GM23338 (cell line): ENCODE measurements at places on chromosomes 6 and 20. TPM values are rescaled to one million over a fixed set of nuclear protein-coding genes. Genes with fewer than 3 reads are reported as not detected.

Gene SOX18
- polyA plus RNA-seq: not detected in 2 replicates

Gene MDFI
- 2.8 and 3.4 TPM in 2 replicates for polyA plus RNA-seq

Gene NR2E1
- polyA plus RNA-seq: not detected in 2 replicates

Gene KIAA0408
- polyA plus RNA-seq: 6.5 and 9.1 TPM in 2 replicates

Gene PPP1R3G
- 0.05 and 0.13 TPM in 2 replicates for polyA plus RNA-seq

Gene DNMT3B
- 711 and 726 TPM in 2 replicates for polyA plus RNA-seq

Gene GGTLC1
- polyA plus RNA-seq: not detected in 2 replicates

Gene SLC16A10
- polyA plus RNA-seq: 10.5 and 12.1 TPM in 2 replicates

Gene PXDC1
- polyA plus RNA-seq: 0.78 and 1.2 TPM in 2 replicates

Gene MCM3
- 147 and 157 TPM in 2 replicates for polyA plus RNA-seq

Gene OOEP
- polyA plus RNA-seq: 0.73 and 2.1 TPM in 2 replicates

Gene TRIM31
- 0.10 and 0.26 TPM in 2 replicates for polyA plus RNA-seq

Gene SLC4A11
- polyA plus RNA-seq: 10.8 and 14.8 TPM in 2 replicates

Gene UNC5CL
- 0.57 and 0.87 TPM in 2 replicates for polyA plus RNA-seq

Gene OTOR
- not detected in 2 replicates for polyA plus RNA-seq

Gene LSM14B
- 9.6 and 12.1 TPM in 2 replicates for polyA plus RNA-seq

Gene PTCHD4
- 0.19 and 0.78 TPM in 2 replicates for polyA plus RNA-seq

Gene TSHZ2
- polyA plus RNA-seq: 0.54 and 1.3 TPM in 2 replicates

Gene CLDN20
- 0.17 and 0.23 TPM in 2 replicates for polyA plus RNA-seq

Gene BMP6
- 0.56 and 0.84 TPM in 2 replicates for polyA plus RNA-seq

Gene RSPO3
- 0.30 TPM in 1 of 2 replicates, not detected in the other for polyA plus RNA-seq

Gene SMLR1
- 0.09 TPM in 1 of 2 replicates, not detected in the other for polyA plus RNA-seq

Gene HLA-DQB1
- 6.5 and 17.3 TPM in 2 replicates for polyA plus RNA-seq

Gene GRM1
- polyA plus RNA-seq: 0.29 and 0.49 TPM in 2 replicates

Gene UBR2
- 5.3 and 6.7 TPM in 2 replicates for polyA plus RNA-seq
